ENCODE measurements at places on chromosomes 11 and 22.
A peak's percentile ranks its signal among the peaks of the same experiment; 100 is the strongest.

- no peak for DNase-seq
These were observed 686.3 kb downstream of the NTM start for GRCh38 chr11:132056689-132057088.

DNA sequence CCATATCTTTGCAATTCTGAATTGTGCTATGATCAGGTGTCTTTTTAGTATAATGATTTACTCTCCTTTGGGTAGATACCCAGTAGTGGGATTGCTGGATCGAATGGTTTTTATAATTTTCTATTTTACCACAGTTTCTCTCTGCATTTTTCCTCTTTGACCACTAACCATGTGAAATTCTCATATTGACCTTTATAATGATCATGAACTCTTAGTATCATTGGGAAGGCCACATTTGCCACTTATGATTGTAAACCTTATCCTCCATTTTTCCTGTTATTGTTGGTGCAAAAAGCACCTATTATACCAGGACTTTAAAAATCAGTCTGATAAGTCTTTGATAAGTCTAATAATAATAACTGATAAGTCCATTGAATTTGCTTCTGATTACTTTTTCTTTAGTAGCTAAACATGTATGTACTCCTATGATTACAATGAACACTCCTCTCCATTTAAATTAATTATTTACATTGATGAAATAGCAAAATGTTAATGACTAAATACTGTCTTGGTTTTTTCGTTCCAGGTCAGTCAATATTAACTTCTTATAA is 9.6 kb downstream of the NEAT1 start:
- no peak for DNase-seq

GRCh38 chr11:14974515-14975251 is 2.5 kb upstream of the CALCA start:
- peak; percentile 63 for DNase-seq

DNA sequence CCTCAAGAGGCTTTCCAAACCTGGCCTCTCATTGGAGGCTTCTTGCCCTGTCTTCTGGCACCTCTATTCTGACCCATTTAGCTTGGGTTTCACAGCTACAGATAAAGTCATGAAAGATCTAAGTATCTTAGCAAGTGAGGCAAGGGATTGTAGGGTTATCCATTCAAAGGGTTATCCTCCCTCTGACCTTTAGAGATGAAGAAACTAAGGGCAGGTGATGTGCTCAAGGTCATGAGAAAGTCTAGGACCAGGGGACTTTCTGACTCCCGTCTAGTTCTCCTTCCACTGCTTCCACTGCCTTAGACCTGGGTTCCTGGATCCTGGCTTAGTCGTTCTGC is 7.2 kb downstream of the PHOX2A start:
- DNase-seq = no peak

DNA sequence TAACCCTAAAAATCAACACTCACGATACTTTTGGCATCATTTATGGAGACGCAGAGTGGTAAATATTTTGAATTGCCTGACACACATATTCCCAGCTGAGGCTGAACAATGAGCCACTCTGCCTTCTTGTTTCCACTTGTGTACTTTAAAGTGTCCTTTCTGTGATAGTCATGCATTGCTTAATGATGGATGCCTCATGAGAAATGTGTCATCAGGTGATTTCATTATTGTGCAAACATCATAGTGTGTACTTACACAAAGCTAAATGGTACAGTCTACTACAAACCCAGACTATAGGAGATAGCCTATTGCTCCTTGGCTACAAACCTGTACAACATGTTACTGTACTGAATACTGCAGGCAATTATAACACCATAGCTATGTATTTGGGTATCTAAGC is 44.2 kb downstream of the MRE11 start:
- no peak for DNase-seq

- no peak for DNase-seq
These were observed 5.6 kb downstream of the ZFPL1 start for GRCh38 chr11:65089621-65090020.

DNA sequence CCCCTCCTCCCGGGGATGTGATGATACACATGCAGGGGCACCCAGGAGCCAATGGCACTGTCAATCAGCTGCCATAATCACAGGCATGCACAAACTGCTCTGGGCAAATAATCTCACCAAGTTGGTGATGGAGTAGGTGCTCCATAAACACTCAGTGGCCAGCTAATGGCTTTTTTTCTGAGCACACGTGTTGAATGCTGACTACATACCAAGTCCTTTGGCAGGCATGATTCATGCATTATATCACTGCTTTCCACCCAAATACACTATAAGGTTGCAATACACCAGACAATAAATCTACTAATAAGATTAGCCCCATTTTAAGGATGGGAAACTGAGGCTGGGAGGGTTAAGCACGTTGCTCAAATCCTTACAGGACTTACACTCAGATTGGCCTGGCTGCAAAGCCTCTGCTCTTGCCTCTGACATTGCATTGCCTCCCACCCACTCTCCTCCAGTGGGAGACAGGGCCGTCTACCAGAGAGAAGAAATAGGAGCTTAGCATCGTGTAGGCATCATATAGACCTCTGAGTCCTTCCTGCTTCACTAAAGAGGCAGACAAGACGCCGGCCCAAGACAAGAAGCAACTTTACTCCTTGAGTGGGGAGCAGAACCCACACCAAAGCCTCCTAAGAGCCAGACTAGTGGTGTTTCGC is 32.7 kb upstream of the ACCSL start:
- no peak for DNase-seq

DNA sequence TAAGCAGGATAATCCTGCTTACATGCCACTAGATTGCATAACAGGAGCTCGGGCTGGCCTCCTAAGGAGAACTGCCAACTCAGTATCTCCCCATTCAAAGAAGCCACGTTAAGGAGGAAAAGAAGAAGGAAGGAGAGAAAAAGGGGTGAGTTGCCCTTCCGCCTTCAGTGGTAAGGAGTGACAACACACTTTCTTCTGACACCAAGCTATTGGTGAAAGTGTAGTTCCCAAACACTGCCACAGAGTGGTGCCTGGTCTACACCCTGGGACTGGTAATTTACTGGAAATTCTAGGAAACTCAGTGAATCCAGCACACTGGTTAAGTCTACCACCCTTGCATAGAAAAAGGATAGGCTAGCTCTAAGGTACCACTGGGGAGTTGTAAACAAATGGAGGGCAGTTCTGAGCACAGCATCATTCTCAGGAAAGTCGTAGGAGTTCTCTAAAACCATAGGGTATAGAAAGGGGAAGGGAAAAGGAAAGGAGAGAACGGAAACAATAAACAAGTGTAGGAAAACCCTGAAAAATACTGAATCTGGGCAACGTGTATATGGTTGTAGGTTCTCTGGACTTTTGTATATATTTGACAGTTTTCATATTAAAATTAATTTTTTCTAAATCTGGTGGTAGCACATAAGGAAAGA is 58.2 kb downstream of the RRAS2 start:
- DNase-seq = peak; percentile 47

DNA sequence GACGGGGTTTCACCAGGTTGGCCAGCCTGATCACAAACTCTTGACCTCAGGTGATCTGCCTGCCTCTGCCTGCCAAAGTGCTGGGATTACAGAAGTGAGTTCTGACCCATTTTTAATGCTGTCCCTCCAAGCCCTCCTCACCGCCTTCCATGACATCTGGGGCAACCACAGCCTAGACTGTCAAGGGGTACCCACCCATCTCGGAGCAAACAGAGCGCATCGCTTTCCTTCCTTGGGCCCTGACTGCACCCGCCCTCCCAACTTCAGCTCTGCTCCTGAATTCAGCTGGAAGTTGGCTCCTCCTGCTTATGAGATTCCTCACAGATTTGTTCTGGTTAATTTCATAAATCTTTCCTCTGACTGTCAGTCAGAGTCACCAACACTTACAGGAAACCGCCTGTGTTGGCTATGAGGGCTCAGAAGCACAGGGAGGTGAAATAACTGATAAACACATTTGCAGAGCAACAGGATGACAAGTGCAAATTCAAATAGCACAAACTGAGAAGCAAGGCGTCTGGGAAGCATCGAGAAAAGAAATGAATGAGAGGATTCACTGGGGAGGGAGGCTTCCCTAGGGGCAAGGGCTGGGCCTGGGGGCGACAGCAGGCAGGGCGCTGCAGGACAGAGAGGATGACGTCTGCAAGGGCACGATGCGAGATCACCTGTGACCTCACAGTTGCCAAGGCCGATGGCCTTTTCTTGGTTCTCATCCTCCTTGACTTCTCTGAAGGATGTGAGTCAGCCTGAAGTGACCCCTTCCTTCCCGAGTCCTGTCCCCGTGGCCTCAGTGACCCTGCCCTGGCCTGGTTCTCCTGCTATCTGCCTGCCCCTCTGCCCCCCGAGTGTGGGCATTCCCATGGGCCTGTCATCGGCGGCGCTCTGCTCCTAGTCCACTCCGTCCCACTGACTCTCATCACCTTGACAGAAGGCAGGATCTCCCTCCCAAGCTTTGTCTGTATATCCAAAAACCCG is 6.1 kb downstream of the IFT27 start:
- no peak for DNase-seq

DNA sequence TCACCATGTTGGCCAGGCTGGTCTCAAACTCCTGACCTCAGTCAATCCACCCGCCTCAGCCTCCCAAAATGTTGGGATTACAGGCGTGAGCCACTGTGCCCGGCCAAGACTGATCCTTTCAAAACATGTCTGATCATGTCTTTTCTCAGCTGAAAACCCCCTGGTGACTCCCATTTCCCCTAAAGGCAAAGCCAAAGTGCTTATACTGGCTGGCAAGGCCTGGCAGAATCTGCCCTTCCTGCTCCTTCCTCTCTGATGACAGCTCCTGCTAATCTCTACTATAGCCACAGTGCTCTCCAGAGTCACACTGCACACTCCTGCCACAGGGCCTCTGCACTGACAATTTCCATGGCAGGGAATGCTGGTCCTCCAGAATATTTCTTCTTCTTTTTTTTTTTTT is 2.6 kb upstream of the MCHR1 start:
- no peak for DNase-seq

GRCh38 chr11:46051102-46051501 is 70.2 kb downstream of the PHF21A start:
- DNase-seq = no peak

DNA sequence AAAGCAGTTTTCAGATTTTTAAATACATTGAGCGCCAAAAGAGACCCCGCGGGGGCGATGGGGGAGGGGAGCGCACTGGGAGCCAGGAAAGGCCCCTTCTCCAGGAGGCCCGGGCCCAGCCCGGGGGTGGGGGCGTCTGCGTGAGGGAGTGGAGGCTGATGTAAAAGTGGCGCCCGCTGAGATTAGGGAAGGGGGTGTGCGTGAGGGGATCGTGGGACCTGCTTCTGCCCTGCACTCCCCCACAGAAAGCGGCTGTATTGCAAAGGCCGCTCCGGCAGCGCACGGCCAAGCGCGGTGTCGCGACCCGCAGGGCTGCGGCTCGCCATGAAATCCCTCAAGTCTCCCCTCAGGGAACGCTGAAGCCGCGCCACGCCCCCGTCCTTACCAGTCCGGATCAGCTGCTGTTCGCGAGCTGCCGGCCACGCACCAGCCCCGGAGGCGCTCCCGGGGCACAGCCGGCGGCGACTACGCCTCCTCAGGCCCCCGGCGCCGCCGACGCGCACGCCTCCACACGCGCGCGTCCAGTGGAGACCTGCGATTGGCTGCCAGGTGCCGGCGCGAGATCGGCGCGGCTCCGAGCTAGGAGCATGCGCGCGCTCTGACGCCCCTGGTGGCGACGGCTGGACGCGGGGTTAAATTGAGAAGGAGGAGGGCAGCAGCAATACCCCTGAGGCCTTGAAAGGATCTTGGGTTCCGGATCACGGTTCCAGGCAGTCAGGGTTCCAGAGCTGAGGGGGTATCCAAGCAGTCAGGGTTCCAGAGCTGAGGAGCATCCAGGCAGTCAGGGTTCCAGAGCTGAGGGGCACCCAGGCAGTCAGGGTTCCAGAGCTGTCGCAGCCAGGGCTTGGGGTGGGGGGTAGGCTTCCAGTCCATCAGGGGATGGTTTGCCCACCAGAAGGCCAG is at the start of gene ZNF280B:
Gene ZNF280B, minus strand, starts transcription at position 469 of the 903 bp plus-strand sequence. CDS start 19,344 bp downstream, outside the sequence.
- DNase-seq = peak; percentile 80

- no peak for DNase-seq
These were observed 46.2 kb downstream of the FAM83F start for GRCh38 chr22:40040927-40041326.

DNA sequence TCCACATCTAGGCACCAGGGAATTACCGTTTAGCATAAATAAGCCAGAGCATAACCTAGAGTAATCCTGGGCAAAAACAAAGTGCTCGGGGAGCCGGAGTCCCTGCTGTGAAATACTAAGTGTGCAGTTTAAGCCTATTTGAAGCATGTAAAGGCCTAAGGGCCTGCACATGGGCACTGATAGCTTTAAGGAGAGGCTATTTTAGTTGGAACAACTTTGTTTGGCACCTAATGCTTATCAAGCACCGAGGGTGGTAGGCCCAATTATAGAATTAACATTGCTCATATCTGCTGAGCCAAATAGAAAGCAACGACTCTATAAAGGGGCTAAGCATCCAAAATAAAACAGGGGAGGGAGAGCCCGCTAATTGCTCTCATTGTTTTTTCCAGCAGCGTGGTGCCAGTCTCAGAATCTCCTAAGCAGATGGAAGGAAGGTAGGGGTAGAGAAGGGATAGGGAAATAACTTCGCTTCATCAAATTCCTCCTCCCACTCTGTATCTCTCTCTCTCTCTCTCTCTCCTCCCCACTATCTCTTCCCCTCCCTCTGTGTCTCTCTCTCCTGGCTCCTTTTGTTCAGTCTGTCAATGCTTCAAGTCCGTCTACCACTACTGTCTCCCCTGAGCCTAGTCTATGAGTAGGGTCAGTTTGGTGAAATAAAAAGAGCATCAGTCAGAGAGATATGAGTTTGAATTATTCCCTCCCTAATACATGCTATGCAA is 292.8 kb downstream of the NXPE2 start:
- no peak for DNase-seq

DNA sequence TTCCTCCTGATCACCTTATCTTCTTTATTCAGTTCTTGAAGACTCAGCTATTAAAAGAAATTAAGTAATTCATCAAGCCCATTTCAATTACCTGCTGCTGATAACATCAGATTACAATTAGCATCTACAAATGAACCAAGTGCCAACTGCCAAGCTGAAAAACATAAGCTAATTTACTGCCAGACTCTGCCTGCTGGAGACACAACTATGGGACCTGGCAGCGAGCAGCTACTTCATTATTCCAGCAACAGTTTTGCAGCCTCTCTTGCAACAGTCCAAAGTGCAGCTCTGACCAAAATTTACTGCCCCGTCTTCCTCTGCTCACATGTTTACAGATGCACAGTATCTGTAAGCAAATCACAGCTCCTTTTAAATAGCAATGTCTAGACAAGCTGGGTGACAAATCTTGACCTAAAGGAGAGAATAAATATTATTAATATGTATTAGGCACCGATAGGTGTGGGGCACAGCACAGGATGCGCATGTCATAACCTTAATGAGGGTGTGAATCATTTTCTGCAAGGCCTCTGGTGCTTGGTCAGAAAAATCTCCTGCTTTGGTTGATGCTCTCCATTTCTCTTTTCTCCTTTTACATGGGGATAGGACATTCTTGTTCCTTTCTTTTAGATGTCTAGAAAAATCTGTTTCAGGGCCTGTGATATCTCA is 232.2 kb upstream of the PITPNB start:
- no peak for DNase-seq

GRCh38 chr11:11370255-11370961 is 17.4 kb upstream of the CSNK2A3 start:
- DNase-seq = no peak

GRCh38 chr22:25153961-25154666 is 45.5 kb upstream of the CRYBB3 start:
- no peak for DNase-seq

GRCh38 chr11:47216121-47216798 is 1.5 kb downstream of the DDB2 start:
- DNase-seq = peak; percentile 80

Data from stimulated activated CD4-positive, alpha-beta T cell treated with anti-CD3 and anti-CD28 coated beads, Interleukin-4, amount 100 ng/mL, for 24 hours (primary cell).